ENCODE measurements at places on chromosomes 5 and 9. TPM values are rescaled to one million over a fixed set of nuclear protein-coding genes. Genes with fewer than 3 reads are reported as not detected.

Gene CYLC2
- total RNA-seq: not detected

Gene SPINK7
- not detected for total RNA-seq

Gene C8G
- not detected for total RNA-seq

Gene SQSTM1
- 1,869 TPM for total RNA-seq

Gene SLC6A19
- total RNA-seq: not detected
